Hematopoietic multipotent progenitor cell treated with erythropoietin and hydrocortisone succinate and interleukin-3 and kit ligand, for 17 days (in vitro differentiated cells): ENCODE measurements at places on chromosomes 2 and 18.

- no peak for DNase-seq
Observed at GRCh38 chr2:3805201-3805939, 102.0 kb downstream of the DCDC2C start.

- DNase-seq = no peak
Observed at GRCh38 chr18:25038261-25038660, 313.7 kb downstream of the ZNF521 start.

- no peak for DNase-seq
Observed at GRCh38 chr2:119741868-119742267, 17.9 kb upstream of the PTPN4 start.

DNA sequence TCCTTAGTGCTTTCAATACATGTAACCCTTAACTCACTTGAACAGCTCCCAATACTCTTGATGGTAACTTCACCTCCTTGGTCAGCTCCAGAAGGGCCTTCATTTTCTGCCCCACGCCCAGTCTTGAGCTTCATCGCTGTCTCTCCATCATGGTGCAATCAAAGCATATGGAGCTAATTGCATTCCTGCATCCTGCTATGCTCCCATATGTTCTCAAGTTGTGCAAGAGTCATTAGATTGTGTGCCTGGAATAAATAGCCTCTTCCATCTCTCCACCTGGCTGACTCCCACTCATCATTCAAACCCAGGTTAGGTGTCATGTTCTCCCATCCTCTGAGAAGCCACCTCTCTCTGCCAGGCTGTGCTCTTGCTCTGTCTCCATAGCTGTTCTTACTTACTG is 364.5 kb upstream of the RGPD4 start:
- no peak for DNase-seq

DNA sequence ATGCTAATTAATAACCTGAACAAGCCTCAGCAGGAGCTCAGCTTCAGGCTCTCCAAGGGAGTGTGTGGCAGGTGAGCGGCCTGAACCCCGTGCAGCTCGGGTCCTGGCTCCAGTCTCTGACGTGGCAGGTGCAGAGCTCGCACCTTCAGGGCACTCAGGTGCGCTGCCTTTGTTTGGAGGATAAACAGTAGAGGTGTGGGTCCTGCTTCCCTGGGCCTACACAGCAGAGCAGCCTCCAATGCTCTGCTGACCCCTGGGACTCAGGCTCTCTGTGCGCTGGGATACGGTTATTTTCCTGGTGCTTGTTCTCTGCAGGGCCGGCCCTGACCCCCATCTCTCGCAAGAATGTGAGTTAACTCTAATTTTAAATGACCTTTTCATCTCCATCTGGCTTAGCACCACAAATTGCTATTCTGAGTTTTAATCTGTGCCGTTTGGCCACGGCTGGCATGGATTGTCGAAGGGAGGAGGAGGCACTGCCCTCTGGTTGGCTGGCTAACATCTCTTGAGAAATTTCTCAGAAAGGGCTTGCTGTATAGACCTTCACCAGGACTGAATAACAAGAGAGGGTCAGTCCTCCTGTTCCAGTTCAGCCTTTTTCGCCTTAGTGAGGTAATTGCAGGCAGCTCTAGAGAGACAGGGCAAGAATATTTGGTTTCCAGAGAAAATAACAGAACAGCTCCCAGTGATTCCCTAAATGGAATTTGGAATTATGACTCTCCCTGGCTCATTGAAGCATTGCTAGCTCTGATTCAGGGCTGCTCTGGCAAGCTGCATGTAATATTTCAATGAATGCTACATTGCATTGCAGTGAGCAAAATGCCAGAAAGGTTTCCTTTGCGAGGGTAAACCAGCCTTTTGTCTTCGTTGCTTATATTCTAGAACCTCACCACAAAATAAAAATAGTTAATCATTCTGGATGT is 161.8 kb downstream of the DCDC2C start:
- no peak for DNase-seq

DNA sequence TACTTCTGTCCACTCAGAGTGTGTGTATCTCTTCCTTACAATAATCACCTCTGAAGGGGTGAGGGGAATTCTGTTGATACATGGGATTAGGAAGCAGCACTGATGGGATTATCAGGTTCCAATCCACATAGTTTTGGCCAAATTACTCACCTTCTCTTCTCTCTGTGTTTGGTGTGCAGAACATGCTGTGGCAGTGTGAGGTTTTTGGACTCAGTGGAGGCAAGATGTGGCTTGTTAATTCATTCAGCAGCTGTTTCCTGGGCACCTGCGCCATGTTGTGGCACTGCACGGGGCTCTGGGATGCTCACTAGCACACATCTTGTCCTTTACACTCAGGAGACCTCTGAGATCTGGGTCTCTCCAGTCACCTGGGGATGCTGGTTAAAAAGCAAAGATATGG is 350.3 kb upstream of the HS6ST1 start:
- no peak for DNase-seq

GRCh38 chr2:77590298-77590917 is 68.2 kb upstream of the LRRTM4 start:
- no peak for DNase-seq

GRCh38 chr2:64748561-64748960 is 94.8 kb upstream of the SERTAD2 start:
- DNase-seq = no peak

DNA sequence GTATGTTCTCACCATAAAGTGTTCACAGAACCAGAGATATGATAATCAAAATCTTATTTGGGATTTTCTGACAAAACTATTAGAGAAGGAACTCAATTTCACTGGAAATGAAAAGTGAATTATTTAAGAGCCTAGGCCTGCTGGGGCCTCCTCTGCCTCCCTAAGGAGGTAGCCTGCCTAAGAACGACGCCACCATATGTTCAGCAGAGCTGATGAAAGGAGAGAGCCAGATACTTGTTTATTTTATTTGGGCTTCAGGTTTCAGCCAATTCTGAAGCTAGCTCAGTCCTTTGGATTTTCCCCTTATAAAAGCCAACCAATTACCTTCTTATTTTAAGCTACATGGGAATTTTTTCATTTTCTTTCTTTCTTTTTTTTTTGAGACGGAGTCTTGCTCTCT is 433.1 kb upstream of the MAP2 start:
- DNase-seq = no peak

DNA sequence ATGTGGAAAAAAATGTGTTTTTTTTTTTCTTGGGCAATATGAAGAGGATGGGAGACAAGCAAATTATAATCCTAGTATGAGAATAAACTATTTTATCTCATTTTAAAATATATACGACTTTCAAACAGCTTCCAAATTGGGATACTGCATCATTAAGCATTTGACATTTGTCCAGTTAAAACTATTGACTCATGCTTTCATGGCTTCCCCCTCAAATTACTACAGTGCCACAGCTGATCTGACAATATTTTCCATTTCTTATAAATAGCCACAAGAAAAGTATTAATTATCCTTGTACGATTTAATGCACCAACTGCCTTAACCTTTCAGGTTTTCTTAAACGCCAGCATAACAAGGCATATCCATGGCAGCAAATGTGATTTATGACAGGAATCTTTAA is 1134.8 kb upstream of the ZEB2 start:
- DNase-seq = no peak

DNA sequence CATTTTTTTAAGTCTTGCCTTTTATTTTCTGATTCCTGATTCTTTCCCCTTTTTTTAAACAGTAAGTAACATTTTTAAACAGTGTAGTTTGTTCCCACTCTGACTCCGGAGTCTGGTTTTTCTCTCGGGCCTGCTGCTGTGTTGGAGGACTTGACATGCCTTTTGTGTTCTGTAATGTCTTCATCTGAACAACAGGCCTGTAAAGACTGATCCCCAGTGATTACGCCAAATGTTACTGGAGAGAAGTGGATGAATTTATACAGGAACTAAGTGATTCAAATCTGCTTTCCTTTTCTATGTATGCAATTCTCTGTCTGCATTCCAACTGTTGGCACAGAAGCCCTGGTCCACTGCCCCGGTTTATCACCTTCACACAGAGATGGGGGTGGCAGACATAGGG is 54.3 kb upstream of the RMDN2 start:
- DNase-seq = no peak

DNA sequence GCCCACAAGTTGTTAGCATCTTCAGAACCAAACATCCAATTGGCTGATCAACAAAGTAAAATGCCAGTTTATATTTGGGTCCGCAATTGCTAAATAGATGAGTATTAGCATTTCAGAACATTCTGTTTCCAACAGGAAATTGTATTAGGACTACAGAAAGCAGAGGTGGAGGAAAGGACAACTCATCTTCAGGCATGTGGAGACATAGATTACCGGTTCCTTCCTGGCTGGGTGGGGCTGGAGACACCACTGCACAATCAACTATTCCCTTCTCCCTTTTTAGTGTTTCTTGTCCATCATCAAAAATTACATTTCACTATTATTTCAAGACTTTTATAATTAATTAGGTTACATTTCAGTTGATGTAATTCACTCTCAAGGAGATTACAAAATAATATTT is 83.8 kb downstream of the ADAM23 start:
- DNase-seq = no peak

- no peak for DNase-seq
Observed at GRCh38 chr2:185128996-185129395, 530.7 kb downstream of the ZNF804A start.

- no peak for DNase-seq
Observed at GRCh38 chr2:170685591-170685990, 29.5 kb upstream of the SP5 start.

DNA sequence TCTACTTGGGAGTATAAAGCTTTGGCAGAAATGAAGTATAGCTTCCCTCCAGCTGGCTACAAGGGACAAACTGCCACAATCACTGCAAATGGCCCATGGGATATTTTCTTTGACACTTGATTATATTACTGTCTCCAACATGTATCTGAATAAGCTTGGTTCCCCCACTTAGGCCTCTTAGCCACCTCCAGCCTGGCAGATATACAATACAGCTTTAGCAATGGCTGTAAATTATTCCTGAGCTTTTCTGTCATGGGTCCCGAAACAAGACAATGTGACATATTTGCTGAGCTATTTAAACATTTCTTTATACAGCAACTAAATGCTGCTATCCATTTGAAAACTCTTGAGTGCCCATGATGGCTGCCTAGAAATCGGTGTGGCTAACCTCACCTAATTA is 406.2 kb downstream of the SUCLG1 start:
- no peak for DNase-seq

GRCh38 chr2:134412639-134412999 is 158.7 kb downstream of the MGAT5 start:
- no peak for DNase-seq

GRCh38 chr2:99389371-99389770 is 52.2 kb downstream of the EIF5B start:
- no peak for DNase-seq

DNA sequence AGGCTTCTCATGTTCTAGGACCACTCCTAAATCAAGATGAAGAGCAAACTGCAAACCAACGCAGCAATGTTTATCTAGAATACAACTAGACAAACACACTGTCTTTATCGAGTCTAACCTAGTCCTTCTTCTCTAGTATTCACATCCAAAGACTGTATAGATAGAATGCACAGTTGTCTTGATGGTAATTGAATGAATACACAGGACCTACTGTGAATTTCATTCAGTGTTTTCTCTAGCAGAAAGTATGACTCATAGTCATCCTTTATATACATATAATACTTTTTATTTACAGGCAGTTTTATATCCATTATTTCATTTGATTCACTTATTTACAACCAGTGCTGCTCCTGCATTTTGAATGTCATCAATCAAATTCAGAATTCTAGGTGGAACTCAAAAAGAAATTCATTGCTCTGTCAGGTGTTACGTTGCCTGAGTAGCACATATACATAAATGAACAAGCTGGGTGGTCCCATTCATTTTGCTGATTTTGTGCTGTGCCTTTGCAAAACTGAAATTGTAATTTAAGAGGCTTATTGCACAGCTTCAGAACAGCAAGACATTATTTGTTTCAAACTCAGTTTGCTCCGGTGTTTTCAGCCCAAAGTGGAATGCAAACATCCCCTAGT is 374.8 kb downstream of the EPHA4 start:
- no peak for DNase-seq

- no peak for DNase-seq
Observed at GRCh38 chr2:2824588-2824987, 493.5 kb upstream of the MYT1L start.

GRCh38 chr2:182132605-182133004 is 147.0 kb downstream of the PPP1R1C start:
- no peak for DNase-seq
